ENCODE measurements at places on chromosomes 6 and 20.

DNA sequence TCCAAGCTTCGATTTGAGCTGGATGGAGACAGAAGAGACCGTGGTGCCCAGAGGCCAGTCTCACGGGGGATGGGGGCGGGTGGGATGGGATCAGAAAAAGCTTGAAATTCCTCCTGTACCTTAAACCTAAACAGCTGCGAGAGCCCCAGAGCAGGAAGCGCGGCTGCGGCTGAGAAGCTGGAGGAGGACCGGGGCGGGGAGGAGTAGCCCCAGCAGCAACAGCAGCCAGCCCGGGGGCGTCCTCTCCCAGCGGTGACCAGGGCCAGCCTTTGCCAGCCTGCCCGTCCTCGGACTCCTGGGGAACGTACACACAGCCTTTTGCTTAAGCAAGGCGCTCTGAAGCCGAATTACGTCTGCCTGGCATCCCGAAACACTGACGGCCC is 17.4 kb upstream of the PRDM13 start:
- no peak for DNase-seq

DNA sequence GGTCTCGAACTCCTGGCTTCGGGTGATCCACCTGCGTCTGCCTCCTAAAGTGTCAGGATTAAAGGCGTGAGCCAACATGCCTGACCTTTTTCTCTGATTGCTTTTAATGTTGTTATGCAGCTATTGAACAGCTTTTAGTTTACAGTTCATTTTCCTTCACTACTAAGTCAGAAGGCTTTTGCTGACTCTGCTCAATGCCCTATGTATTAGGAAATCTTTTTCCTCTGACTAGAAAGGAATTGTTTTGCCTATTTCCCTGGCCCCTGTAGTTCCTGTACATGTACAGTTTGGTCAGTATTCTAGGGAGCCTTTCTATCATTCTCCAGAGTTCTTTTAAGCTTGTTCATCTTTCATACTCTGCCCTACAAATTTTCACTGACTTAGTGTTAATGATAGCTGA is 280.2 kb downstream of the CDKAL1 start:
- DNase-seq: no peak

- DNase-seq: peak; percentile 68
These were observed 710.1 kb upstream of the NRSN1 start for GRCh38 chr6:23415819-23416427.

DNA sequence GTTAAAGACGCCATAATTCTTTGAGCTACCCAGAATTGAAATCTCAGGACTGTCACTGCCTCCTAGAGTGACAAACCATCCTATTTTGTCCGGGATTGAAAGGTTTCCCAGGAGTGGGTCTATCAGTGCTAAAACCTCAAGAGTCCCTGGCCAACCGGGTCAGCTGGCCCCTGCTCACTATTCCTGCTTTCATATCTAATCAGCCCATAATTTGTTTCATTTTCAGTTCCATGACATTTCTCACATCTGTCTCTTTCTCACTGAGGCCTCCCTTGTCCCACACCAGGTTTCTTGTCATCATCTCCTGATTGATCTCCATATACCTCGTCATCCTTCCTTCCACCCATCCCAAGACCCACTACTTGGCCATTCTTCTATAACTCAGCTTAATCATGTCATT is 98.2 kb downstream of the SLC35B3 start:
- DNase-seq: no peak

DNA sequence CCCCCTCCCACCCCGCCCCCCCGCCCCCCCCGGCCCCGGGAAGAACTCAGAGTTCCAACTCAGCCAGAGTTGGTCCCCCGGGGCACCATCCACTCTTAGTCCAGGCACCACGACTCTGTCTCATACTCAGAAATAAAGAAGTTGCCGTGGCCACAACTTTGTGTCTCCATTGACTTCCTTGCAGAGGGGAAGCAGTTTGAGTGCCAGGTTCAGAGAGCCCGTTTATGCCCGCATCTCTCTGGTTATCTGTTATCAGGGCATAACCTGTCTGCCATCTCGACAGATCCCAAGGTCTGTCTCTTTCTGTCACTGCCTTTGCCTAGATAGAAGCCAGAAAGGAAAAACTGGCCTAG is 605 bp downstream of the CDC5L start:
- no peak for DNase-seq

GRCh38 chr6:152609125-152609670 is 28.0 kb downstream of the SYNE1 start:
- no peak for DNase-seq

DNA sequence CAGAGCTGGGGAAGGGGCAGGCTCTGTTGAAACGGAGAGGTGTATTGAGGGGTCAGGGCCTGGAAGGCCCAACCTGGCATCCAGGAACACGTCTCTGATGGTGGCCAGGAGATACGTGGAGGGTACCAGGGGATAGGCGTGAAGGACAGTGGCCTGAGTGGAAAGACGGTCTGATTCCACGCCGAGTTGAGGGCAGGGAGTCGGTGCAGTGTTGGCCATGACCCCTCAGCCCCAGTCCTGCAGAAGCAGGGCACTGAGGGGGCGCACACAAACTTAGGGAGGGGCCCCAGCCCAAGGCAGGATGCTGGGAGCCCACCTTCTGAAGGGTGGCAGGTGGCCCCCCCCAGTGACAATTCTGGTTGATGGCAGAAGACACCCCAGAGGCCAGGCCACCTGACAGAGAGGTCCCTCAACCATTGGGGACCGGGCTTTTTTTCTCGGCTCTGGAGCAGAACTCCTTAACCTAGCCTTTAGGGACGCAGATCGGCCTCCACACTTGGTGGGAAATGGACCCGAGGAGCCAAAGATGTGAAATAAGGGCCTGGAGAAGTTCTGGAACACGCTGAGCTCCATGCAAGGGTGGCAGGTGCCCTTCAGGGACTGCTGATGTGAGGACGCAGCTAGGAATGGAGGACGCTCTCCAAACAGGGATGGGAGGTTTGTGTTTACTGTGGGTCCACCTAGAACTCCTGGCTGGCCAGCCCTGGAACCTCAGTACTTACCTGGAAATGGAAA is 91.0 kb downstream of the TMEM242 start:
- no peak for DNase-seq

- no peak for DNase-seq
These were observed 152.6 kb downstream of the THEMIS start for GRCh38 chr6:127748290-127748689.

DNA sequence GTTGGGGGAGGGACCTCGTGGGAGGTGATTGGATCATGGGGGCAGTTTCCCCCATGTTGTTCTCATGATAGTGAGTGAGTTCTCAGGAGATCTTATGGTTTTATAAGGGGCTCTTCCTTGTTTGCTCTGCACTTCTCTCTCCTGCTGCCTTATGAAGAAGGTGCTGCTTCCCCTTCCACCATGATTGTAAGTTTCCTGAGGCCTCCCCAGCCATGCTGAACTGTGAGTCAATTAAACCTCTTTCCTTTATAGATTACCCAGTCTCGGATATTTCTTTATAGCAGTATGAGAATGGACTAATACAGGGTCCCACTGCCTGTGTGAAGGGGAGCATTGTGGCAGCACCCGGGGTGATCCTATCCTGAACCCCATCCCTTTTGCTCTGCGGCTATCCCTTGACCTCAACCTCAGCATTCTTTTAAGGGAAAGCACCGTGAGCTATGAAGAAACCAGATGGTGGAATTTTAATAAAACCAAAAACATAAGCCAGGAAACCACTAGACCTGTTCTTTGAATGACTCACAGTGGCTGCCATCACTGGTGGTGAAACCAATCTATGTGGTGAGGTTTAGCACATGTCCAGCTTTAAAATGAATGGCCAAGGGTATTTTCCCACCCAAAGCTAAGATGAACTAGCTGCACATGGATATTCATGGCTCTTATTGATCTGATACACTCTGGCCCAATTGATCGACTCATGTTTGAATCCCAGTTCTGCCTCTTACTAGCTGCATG is 62.2 kb downstream of the ZDHHC14 start:
- peak; percentile 86 for DNase-seq

GRCh38 chr6:26067367-26067766 is 19.9 kb upstream of the HFE start:
- no peak for DNase-seq

DNA sequence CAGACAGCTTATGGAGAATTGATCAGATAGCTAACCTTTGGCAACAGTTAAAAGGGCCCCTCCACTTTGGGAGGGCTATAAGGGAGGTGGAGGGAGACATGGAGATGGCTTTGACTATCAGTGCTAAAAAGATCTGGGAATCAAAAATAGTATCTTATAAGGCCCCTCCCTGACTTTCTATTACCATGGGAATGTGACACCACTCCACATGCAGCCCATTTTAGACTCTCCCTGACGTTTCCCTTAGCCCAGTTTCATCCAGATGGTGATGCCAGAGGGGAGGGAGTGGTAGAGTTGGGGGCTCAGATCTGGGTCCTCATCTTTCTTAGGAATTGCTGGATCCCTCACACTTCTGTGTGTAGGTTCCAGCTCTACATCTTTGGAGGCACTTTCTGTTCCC is 200.0 kb upstream of the DTNBP1 start:
- no peak for DNase-seq

GRCh38 chr6:579339-579738 is 77.6 kb downstream of the HUS1B start:
- DNase-seq: no peak

- peak; percentile 21 for DNase-seq
These were observed 78.3 kb downstream of the ATG5 start for GRCh38 chr6:106247293-106247692.

DNA sequence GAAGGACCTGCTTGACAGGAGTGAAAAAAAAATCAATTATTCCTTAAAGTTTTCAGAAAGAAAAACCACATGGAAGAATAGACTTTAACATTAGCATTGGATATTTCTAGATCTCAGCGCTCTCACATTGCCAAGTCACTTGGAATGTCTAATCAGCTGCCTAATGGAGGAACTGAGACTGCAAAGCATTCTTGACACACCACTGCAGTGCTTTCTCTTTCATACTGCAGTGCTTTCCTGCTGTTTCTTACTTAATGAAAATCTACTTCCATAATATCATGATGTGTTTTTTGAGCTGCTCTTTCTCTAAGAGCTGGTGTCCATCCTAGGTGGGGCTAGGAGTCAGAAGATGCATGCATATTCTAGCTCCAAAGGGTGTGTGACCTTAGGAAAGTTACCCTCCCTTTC is 20.4 kb upstream of the MCM3 start:
- peak; percentile 74 for DNase-seq
